ENCODE measurements at places on chromosomes 3 and 15.

GRCh38 chr3:114216186-114216970 is 21.0 kb downstream of the ZNF80 start:
- no peak for DNase-seq

GRCh38 chr3:172096881-172097420 is 57.6 kb downstream of the FNDC3B start:
- peak; percentile 74 for DNase-seq

- no peak for DNase-seq
These were observed 1.4 kb downstream of the GYG1 start for GRCh38 chr3:148992635-148993255.

GRCh38 chr15:80495401-80495942 is 91.3 kb downstream of the ARNT2 start:
- no peak for DNase-seq

GRCh38 chr3:33179132-33179531 is 39.5 kb downstream of the SUSD5 start:
- no peak for DNase-seq

DNA sequence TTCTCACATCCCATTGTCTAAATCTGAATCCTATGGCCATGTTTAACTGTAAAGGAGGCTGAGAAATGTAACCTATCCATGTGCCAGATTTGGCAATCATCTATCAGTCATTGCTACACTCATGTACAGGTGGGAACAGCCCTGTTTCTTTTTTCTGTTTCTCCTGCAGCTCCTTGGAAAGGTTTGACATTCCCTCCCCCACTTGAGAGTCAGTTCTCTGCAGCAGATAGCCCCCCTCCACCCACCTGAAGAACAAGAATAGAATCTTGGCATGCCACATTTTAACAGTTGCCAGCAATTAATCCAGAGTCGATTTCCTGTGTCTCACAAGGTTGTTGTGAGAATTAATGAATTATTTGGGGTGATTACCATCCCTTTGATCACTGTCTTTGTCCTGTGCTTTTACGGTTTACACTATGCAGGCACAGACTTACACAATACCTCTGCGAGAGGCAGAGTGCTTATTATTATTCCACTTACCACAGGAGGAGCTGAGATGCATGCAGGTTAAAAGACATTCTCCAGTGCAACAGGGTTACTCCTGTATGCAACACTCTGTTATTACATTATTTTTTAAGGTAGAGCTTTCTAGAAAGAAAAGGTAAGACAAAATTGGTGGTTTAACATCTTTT is 351.0 kb upstream of the THRB start:
- DNase-seq: no peak

- peak; percentile 96 for DNase-seq
These were observed 4.7 kb downstream of the BHLHE40 start for GRCh38 chr3:4983739-4984510.

DNA sequence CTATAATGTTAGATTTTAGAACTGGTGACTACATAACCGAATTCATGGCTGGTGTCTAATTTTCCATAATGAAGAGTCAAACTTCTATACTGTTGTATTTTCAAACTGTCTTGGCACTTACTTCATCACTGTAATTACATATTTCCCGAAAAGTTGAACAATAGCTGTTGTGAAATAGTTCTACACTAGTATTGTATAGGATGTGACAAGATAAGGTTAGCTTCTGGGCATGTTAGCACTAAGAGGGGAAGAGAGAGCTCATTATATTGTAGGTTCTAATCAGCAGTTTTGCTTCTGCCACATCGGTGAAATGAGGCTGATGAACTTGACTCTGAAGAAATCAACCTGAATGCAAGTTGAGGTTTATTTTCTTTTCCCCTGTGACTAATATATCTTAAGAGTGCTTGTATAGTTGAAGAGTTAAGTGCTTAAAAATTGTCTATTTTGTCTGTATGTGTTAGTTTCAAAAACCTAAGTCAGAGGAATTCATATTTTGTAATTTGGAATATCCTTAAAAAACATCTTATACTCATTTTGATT is 8.9 kb downstream of the GYG1 start:
- no peak for DNase-seq

DNA sequence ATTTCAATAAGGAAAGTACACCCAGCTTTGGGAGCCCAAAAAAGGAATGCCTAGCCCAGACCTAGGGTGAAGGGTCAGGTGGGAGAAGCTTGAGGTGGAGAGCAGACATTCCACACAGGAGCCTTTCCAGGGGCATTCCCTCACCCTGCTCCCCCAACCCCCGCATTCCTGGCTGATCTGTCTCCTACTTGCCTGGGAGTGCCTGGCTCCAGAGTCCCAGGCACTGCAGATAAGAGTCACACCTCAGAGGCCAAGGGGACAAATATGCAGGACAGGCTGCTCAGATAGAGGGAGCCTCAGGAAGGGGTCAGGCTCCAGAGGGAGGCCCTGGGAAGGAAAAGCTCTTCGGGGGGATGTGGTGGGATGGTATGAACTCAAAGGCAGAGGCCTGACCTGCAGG is 20.8 kb upstream of the HCN4 start:
- peak; percentile 89 for DNase-seq

DNA sequence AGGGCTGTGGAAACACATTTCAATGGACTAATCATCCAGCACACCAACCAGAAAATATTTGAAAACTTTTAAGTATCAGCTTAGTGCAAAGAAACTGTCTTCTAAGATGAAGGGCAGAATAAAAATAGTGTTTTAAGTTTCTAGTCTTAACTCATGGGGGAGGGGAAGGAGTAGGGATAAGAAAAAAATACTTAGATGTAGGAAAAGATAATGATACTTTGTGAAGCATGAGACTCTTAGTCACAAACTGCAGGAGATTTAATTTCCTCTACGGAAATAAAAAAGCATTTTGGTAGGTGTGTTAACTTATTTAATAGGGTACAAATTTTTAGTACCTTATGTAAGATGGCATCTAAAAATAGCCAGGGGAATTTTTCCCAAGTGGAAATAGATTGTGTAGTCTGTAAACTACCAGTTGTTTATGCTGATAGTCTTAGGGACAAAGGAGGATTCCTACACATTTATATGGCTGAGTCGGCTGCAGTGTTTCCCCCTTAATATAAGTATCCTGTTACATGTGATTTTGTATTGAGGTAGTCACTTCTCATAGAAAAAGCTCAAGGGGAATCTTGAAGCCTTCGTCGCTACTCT is 78.2 kb upstream of the GBE1 start:
- DNase-seq: no peak

DNA sequence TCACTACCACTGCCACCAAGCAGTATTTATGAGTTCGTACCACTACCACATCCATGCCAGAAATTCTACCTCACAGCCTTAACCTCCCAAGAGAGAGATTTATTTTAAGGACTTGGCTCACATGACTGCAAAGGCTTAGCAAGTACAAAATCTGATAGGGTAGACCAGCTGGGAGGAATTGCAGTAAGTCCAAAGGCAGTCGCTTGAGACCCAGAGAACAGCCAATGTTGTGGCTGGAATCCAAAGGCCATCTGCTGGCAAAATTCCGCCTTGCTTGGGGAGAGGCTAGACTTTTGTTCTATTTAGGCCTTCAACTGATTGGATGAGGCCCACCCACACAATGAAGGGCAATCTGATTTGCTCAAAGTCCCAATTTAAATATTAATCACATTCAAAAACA is 101.4 kb upstream of the STT3B start:
- no peak for DNase-seq

DNA sequence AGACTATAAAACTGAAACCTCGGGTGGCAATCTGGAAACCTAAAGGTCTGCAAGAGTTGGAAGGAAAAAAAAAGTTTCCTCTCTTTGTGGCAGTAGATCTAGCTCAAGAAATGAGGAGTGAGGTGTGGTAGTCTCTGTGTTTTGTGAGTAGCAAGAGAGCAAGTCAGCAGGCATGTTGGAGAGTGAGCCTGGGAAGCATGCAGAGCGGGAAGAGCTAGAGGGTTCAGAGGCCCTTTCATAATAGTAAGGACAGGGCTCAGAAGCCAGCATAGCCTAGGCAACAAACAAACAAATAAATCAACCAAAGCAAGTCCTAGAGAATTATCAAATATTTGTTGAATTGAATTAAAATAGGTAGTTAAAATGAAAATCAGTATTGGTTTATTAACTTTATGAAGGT is 189.7 kb upstream of the CBLB start:
- no peak for DNase-seq

GRCh38 chr3:188497021-188497420 is 343.1 kb downstream of the LPP start:
- no peak for DNase-seq

GRCh38 chr3:4606911-4607310 is 113.8 kb downstream of the ITPR1 start:
- no peak for DNase-seq

GRCh38 chr15:51144021-51144532 is 49.4 kb upstream of the TNFAIP8L3 start:
- DNase-seq: peak; percentile 82

GRCh38 chr3:31895471-31895870 is 85.6 kb downstream of the OSBPL10 start:
- DNase-seq: no peak

DNA sequence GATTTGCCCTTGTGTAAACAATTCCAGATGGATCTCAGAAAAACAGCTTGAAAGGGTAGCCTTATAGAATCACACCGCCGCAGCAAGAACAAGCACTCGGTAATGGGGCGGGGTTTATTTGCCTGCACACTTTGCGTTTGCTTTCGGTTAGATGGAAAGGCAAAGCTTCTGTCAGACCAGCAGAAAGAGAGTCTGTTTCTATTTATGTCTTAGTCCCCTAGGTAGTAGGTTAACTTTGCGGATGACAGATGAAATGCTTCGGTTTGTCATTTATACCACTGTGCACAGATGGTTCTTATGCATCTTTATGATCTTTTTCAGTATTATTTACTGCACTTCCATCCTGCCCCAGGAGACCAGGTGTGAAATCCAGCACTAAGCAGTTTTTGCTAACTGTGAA is 62.2 kb downstream of the PYDC2 start:
- no peak for DNase-seq

DNA sequence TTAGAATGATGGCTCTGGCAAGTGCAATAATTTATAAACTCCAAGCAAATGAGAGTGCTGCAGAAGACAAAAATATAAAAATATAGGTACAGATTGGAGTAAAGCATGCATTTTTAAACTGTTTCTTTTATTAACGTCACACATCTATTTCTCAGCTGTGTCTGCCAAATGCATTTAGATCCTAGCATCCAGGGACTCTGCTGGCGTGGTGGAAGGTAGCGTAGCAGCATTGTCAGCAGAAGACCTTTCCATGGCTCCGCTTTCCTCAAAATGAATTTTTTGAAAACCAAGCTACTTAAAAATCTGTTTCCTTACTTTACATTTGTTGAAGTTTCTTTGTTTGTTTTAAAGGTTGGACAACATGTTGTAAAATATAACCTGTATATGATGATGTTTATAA is 16.3 kb upstream of the ATP10A start:
- no peak for DNase-seq

DNA sequence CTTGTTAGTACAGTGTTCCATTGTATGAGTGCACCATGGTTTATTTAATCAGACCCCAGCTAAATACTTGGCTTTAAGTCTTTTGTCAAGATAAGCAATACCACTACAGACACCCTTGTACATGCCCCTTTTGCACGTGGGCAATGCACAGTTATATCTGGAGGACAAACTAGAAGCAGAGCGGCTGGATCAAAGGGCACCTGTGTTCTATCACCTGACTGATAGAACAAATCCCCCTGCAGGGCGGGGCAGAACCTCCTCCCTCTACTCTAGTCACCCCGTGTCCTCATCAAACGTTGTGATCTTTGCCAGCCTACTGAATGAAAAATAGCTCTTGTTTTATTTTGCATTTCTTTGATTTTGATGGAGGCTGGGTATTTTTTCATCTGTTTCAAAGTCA is 314.9 kb downstream of the TLE3 start:
- no peak for DNase-seq

GRCh38 chr3:129412542-129413198 is 15.8 kb downstream of the EFCAB12 start:
- peak; percentile 31 for DNase-seq

GRCh38 chr3:173745952-173746682 is 348.6 kb downstream of the NLGN1 start:
- peak; percentile 55 for DNase-seq

GRCh38 chr3:137199678-137200077 is 241.9 kb downstream of the IL20RB start:
- DNase-seq: no peak

DNA sequence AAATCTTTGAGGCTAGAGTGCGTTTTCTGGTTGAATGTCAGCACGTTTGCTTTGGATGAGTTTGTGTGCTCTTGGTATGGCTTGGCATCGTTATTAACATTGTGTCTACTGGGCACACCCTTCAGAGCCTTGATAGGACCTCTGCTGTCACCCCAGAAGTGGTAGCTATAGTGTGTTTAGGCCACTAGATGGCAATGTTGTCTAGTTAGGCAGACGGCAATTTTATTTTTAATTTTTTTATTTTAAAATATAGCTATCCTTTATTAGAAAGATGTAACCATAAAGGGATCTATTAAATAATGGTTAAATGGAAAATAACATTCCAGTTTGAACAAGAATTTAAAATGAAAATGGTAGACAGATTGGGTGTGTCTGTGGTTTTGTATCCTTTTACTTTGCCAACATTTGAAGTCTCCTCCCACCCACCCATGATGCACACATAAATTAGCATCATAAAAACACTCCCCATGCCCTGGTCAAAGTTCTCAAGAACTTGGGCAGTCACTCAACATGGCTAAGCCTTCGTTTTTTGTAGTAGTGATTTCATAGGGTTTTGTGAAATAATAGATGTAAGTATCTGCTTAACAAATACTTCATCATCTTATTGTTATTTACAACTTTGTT is 200.7 kb downstream of the KCNH8 start:
- no peak for DNase-seq

GRCh38 chr3:42290966-42291714 is 25.2 kb upstream of the CCK start:
- DNase-seq: no peak

DNA sequence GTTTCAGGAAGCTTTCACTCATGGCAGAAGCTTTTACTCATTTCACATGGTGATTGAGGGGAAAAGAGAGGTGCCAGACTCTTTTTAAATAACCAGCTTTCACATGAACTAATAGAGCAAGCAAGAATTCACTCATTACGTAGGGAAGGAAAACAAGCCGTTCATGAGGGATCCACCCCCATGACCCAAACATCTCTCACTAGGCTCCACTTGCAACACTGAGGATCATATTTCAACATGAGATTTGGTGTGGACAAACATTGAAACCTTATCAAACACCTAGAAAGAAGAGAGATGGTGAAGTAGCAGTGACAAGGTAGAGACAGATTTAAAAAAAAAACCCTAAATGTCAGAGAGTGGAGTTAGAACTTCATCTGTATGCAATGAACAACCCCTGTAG is 408.6 kb upstream of the PDZRN3 start:
- DNase-seq: no peak
